GM13977 (cell line): ENCODE measurements at places on chromosomes 5 and 9.

DNA sequence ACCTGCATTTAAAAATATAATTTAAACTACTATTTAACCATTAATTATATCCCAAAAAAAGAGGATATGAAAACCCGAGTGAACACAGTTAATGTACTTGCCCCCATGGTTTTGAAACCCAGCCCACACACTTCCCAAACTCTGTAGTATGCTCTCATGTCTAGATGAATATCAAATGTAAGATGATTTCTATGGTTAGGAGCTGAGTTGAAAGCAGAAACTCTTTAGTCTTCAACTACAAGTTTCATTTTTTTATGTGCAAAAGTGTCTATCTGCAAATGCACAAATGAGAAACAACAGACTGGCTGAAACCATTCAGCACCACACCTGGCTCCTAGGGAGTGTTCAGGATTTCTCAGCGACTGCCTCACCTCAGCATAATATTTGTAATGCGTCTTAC is 183.3 kb downstream of the SEMA5A start:
- peak; percentile 32 for DNase-seq

DNA sequence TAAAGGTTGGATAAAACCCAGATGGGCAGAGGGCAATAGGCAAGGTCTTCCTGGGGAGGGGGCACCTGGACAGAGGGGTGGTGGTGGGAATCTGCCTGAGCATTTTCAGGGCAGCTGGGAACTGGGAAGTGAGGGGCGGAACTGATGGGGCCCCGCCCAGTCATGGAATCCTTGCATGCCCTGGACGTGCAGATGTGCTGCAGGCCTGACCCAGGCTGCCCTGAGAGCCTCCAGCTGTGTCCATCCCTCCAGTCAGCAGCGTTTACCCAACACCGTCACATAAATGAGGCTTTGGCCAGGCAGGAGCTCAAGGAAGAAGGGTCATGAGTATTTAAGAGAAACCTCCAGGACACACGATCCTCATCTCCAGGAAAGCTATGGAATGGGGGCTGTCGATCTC is 70.3 kb downstream of the DAB2IP start:
- DNase-seq = no peak

DNA sequence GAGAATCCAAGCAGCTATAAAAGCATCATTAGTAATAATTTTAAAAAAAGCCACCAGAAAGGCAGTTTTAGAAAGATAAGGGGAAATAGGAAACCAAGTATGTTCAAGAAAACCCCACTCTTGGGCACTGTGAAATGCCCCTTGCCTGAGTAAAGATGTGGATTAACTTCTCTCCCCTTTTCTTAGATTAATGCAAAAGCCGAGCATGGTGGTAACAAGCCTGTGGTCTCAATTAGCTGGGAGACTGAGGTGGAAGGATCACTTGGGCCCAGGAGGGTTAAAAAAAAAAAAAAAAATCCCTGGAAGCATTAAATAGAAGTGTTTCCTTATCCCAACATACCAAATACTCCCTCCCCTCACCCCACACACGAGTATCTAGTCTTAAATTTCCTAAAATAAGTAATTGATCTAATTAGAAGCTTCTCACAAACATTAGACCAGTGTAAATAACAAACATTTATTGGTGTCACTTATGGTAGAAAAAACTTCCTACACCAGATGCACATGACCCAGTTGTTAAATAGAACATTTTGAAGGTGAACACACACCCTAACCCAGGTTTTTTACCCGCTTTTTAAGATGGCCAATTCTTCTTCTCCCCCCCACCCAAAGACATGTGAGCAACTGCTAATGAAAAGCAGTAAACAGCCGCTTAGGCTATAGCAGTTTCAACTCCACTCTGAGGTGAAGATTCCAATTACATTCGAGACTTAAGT is 5.2 kb downstream of the HSPA5 start:
- DNase-seq = no peak

DNA sequence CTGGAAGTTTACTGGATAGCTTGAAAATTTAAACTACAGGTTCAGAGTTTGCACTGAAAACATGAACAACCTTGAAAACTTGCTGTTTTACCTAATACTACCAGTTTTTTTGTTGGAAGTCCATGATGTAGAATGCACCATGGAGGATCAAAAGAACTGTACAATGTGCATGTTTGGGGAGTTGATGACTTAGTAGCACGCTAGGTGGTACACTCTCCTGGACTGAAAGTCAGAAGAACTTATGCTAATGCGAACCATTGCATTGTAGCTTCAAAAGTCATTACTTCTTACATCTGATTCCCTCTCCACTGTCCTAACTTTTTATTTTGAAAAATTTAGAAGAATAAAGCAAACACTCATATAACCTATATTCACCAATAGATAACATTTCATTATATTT is 211.0 kb downstream of the OSTF1 start:
- DNase-seq = no peak

DNA sequence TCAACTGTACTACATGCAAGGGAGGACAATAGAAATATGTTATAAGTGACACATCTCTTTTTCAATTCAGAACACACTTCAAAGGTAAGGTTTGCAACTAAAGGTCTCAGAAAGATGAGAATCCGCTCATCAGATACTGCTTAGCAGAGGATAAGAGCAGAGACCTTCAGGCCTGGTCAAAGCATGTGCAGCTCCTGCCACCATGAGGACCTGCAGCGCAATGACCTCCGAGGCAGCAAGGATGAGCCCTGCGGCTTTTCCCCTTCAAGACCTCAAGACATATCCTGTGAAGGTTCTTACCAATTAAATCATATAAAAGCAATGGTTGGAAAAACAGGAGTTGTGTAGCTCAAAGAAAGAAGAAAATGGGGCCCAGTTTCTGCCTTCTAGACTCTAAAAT is 135.8 kb downstream of the TRIM36 start:
- DNase-seq = peak; percentile 9

- DNase-seq = no peak
Measured at GRCh38 chr5:80780761-80781285, 126.0 kb upstream of the DHFR start.

GRCh38 chr5:142287973-142288313 is 36.9 kb downstream of the SPRY4 start:
- no peak for DNase-seq

GRCh38 chr5:119357270-119357669 is 1.5 kb downstream of the TNFAIP8 start:
- DNase-seq = no peak

- DNase-seq = peak; percentile 54
Measured at GRCh38 chr5:143606043-143606752, 202.7 kb upstream of the NR3C1 start.

DNA sequence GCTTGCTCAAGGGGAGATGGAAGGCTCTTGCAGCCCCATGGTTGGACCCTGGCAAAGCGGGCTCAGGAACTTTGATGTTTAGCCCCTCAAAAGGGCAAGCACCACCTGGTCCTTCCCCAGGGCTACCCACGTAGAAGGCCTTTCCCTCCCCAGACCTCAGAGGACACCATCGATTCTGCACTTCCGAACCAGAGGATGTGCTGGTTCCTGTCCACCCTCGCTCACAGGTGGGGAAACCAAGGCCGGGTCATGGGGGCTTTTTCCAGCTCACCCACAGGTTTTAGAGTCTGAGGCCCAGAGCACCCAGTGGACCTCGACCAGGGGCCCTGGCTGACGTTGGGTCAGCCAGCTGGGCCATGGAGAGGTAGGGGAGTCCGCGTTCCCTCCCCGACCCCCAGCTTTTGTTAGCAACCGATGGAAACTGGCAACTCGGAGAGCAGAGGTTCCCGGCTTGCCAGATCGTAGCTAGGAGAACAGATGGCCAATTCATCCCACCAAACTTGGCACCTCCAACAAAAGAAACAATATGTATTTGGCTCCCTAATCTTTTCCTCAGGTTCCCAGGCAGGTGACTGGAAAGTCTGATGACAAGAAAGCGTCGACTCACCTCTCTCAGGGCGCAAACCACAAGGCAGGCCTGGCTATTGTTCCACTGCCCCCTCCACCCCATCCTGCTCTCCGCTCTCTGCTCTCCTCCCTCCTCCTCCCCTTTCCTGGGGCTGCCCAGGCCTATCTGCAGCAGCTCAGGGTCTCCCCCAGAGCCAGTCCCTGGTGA is 167.6 kb upstream of the SMIM23 start:
- no peak for DNase-seq

GRCh38 chr5:141742866-141743851 is 61.1 kb upstream of the ARAP3 start:
- no peak for DNase-seq

GRCh38 chr9:82147798-82148425 is 159.3 kb downstream of the SPATA31D1 start:
- no peak for DNase-seq

- DNase-seq = no peak
Measured at GRCh38 chr9:6471231-6471850, 58.3 kb downstream of the UHRF2 start.

GRCh38 chr9:126719618-126720031 is 85.2 kb upstream of the ZBTB43 start:
- peak; percentile 69 for DNase-seq

DNA sequence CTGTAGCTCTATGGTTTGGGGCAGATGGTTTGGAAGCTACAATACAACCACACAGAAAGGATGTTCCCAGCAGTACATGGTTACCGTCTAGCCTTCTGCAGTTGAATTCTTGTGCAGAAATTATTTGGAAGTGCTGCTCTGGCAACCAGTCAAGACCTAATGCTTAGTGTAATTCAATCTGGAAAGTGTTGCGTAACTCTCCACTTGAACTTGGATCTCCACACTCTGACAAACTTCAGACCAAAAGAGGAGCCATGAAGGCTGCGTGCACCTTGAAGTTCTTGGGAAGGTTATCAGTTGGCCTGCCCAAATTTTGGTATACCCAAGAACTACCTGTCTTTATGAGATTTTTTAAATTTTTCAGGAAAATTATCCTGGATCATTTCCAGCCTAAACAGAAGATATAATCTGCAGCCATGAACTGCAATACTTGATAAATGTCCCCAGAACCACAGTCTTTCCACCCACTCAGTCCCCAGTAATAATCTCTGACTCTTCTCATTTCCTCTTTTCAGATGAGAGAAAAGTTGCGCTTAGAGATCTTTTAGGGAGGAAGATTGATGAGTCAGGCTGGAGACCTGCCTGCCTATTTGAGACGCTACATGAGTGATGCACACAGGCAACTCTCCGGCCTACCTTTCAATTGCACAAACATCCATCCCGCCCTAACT is 159.9 kb downstream of the FANCC start:
- peak; percentile 58 for DNase-seq

DNA sequence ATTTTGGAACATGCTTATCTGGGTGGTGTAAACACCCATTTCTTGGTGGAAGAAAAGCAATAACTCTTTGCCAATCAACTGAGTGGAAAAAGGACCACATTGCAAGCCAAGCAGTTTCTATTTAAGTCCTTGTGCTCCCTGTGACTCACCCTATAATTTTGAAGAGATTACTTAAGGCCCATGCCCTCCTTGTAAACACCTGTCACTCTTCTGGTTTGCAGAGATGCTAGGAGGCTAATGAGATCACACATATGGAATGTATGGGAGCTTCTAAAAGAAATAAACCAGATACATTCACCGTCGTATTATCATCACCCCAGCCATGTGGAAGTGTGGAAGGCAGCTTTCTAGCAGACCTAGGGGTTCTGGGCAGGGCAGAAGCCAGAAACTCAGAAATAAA is 337.1 kb downstream of the GADD45G start:
- no peak for DNase-seq

DNA sequence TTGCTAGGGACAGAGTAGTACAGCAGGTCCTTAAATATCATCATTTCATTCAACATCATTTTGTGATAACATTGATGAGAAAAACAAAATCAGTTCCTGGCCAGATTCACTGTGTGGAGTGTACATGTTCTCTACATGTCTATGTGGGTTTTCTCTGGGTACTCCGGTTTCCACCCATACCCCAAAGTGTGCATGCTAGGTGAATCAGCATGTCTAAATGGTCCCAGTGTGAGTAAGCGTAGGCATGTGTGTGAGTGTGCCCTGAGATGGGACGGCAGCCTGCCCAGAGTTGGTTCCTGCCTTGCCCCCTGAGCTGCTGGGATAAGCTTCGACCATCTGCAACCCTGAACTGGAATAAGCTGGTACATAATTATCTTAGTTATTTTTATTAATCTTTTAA is 16.5 kb upstream of the GLIS3 start:
- DNase-seq = no peak

- DNase-seq = no peak
Measured at GRCh38 chr5:90488791-90489190, 14.1 kb downstream of the POLR3G start.

DNA sequence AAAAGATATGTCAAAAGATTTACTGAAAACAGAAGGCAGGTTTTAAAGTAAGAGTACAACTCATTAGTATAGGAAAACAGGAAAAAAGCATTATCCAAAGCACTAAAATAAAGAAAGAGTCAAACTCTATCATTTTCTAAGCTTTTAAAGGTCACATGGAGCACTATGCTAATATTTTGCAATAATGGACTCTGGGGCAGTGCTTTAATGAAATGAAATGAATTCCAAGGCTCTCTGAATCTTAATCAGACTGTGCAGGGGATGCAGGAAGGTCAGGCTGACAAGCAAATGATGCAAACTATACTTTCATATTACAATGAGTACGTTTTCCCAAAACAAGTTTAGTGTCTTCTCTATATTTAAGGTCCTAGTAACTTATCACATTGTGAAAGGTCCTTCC is 981.9 kb upstream of the DMAC1 start:
- no peak for DNase-seq

GRCh38 chr9:18362901-18363685 is 110.9 kb upstream of the ADAMTSL1 start:
- peak; percentile 6 for DNase-seq

DNA sequence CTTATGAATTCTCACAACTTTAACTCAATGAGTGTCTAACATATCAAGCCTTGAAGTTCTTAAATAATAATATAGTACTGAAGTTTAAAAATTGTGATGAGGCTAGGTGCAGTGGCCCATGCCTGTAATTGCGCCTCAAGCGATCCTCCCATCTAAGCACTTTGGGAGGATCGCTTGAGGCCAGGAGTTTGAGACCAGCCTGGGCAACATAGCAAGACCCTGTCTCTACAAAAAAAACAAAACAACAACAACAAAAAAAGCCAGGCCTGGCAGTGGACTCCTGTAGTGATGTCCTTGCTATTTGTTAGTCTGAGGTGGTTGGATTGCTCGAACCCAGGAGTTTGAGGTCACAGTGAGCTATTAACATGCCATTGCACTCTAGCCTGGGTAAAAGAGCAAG is 98.4 kb downstream of the ADGRV1 start:
- no peak for DNase-seq

DNA sequence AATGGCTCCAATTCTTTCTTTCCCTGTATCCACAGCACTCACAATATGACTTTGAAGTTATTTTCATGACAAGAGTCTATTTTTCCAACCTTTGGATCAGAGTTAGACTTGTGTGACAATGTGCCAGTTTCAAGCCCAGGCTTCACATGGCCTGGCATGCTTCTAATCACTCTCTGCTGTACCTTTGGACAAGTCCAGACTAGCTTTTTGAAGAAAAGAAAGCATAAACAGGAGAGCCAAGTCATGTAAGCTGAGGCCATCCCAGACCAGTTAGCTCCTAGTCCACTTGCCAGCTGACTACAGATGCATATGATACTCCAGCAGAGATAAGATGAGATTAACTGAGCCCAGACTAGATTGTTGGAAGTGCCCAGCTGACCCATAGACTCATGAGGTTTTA is 513.6 kb upstream of the C9orf72 start:
- DNase-seq = no peak
